ENCODE measurements at places on chromosomes 13 and 19.
A peak's percentile ranks its signal among the peaks of the same experiment; 100 is the strongest.

GRCh38 chr13:39249982-39250381, 211.7 kb downstream of the NHLRC3 start:
- DNase-seq, result no peak

DNA sequence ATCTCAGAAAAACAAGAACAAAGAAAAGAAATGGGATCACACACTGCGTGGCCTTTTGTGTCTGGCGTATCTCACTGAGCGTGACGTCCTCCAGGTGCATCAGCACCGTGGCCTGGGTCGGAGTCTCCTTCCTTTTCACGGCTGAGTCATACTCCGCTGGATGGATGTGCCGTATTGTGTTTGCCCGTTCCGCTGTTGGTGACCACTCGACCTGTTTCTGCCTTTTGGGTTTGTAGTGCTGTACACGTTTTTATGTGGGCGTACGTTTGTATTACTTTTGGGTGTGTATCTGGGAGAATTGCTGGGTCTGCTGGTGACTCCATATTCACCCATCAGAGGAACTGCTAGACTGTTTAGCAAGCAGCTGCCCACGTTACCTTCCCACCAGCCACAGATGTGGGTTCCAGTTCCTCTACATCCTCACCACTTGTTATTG, 11.4 kb downstream of the ARID3A start:
- no peak for DNase-seq

- DNase-seq, result peak; percentile 30
Measured at GRCh38 chr19:31339411-31339810, 9.8 kb downstream of the TSHZ3 start.

GRCh38 chr13:23629566-23630272, 59.5 kb downstream of the TNFRSF19 start:
- no peak for DNase-seq

GRCh38 chr13:33911521-33911920, 93.6 kb downstream of the RFC3 start:
- DNase-seq, result no peak

DNA sequence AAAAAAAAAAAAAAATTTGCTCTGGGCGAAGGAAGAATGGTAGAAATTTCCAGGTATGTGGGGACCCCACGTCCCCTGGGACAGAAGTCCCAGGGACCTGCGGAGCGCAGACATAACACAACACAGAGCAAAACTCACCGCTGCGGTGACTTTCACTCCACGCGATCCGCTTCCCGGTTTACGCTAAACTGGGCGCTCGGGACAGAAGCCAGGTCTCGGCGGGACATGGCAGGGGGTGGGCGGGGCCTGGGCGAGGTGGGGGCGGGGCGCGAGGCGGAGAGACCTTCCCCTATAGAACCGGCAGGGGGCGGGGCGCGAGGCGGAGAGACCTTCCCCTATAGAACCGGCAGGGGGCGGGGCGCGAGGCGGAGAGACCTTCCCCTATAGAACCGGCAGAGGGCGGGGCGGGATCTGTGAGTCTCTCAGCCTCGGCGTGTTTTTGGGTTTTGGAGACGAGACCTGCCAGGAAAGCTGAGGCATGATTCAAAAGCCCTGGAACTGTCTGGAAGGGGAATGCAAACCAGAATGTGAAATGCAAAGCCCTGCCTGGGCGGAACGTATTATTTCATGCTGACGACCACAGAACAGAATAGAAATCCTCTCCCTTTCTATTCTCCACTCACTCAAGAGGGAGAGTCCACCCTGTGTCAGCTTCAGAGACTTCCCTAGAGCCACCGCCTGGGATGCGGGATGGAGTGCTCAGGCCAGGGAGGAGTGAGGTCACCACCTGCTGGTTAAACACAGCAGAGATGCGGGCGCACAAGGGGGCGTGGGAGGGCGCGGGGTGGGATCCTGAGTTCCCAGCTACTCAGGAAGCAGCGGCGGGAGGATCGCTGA, 20.2 kb upstream of the ERVV-1 start:
- DNase-seq, result peak; percentile 90

GRCh38 chr13:71039440-71039839, 827.6 kb downstream of the DACH1 start:
- DNase-seq, result no peak

DNA sequence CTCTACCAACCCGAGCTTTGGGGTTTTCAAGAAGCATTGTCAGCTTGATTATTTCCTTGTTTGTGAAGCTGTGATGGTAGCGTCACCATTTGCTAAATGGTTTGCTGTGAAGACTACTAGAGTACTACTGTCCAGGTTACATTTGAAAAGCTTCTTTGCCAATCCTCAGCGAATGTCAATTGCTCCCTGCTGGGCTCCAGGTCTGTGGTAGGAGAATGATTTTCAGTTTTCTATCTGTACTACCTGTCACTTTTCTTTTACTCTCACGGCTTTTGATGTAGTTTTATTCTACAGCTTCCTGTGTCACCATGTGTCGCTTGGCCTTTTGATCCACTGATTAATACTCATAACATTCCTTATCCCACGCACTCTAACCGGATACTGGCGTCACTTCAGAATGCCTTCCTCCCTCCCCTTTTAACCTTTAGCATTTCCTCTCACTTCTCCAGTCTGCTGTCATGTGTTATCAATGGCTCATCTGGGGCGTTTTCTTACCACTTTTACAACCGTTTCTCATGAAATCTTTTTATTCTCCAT, 7.5 kb upstream of the GPR183 start:
- DNase-seq, result no peak

GRCh38 chr13:85332615-85333014, 466.6 kb downstream of the SLITRK6 start:
- DNase-seq, result no peak

DNA sequence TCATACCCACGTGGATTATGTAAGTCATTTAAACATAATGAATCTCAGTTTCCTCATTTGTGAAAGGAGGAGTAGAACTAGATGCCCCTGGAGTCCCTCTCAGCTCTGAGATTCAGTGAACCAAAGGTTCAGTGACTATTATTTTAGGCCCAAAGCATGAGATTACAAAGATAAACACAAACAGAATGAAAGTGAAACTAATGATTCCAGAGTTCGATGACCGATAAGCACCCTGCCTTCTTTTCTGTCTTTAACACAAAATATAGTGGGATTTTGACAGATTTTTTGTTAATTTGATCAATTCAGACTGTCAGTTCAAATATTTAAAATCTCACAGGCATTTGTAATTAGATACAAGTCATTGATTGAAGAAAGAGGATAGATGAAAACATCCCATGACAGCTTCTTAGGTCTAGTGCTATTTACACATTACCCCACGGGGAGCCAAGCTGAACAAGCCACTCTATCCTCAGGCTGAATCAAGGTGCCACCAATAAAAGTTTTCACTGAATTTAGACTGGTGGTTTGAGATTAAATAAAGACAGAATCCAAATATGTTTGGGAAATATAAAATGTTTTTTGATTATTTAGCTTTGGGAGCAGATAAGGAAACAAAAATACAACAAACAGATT, 64.6 kb upstream of the RAP2A start:
- no peak for DNase-seq

DNA sequence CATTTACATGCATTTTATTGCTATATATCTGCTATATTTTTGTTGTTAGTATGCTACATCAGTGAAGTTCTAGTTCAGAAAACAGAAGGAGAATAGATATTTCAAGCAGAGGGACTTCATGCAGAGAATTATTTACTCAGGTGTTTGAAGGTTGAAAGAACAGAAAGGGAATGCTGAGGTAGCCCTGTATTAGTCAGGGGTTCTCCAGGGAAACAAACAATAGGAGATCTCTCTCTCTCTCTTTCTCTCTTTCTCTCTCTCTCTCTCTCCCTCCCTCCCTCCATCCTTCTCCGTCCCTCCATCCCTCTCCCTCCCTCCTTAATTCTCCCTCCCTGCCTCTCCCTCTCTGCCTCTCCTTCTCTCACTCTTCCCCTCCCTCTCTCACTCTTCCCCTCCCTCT, 114.3 kb upstream of the TDRD3 start:
- no peak for DNase-seq

DNA sequence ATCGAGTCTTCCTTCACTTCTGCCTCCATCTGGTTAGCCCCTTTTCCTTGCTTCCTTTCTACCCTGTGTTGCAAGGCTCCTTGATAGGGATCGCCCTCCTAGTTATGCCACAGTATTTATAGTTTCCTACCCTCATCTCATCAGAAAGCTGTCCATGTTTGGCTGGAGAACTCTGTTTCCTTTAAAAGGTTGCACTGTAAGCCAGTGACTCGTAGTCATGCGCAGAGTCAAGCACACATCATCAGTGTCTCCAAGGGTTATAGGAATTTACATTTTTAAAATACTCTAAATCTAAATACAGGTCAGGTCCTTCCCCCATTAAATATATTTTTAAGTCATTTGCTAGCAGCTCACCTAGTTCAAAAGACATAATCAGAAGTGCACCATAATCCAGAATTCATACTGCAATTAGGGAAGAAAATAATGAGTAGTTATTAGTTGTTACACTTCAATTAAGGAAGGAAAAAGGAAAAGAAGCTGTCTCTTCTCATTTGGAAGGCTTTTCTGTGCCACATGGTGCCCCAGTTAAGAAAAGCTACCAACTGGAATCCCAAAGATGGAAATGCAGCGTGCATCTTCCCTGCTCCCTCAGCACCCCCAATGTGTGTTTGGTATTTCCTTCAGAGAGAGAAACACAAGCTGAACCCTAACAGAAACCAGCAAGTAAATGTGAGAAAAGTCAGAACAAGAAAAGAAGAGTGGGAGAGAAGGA, 81.0 kb downstream of the GPR12 start:
- no peak for DNase-seq

All from nephron progenitor cell (in vitro differentiated cells).